Stimulated activated naive B cell treated with anti-CD40 and anti-IgM and Interleukin-4, amounts not matched to agents 10 μg/mL and 1 μg/mL and 100 μg/mL, for 72 hours (primary cell): ENCODE measurements at places on chromosomes 16 and 17.

DNA sequence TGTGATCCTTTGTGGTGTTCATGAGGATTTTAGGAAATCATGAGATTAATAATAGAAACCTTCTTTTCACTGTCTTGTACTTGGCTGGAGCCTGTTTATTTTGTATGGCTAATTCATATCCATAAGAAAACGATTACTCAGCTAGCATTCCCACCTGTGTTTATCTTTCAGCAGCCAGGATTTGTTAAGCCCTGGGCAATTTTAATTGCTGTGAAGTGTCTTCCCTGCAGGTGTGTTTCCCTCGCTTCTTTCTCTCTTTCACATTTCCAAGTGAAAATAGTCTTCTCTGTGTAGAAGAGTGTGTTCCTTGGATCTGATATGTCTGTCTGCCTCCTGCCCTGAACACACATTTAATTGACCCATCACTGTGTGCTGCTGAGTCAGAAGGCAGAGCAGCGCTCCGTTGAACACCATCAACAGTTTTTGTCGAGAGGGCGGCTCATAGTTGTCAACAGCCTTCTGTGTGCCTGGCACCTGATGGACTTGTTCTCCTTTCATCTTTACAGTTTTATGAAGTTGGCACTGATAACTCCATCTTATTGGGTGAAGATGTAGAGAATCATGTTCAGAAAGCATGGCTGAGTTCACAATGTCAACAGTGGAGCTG is 83.2 kb downstream of the SPECC1 start:
- DNase-seq = no peak

- DNase-seq = no peak
Measured at GRCh38 chr16:49698931-49699840, 156.7 kb downstream of the ZNF423 start.

DNA sequence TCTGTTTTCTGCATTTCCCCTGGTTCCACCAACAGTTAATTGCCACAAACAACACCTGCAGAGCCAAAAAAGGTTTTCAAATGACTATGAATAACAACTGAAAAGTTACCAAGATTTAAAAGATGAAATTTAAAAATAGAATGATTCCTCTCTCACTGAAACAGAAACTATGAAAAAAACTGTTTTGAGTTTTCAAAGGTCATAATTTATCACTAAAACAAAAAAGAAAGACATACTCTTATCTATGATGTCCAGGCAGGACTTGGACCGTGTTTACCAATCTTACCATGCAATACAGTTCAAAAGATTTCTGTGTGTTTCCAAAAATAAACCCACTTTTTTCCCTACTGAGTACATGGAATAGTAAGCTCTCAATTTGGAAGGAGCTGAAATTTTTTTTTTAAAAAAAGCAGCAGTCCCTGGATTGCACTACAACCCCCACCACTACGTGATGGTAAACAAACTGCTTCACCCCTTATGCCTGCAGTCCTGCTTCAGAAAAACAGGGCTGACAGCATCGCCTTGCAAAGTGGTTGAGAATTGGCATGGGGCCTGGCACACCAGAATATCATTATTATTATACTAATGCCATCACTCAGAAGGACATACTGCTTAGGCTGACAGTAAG is 8.5 kb downstream of the TXNDC11 start:
- no peak for DNase-seq

DNA sequence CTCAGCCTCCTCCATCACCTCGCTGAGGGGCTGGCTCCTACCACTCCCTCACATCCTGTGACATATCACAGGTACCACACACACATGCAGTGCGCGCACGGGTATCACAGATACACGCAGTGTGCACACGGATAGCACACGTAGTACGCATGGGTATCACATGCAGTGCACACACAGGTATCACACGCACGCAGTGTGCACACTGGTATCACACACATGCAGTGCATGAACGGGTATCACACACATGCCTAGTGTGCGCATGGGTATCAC is 30.1 kb downstream of the ACSF3 start:
- no peak for DNase-seq

GRCh38 chr17:35584061-35584460 is 3.1 kb upstream of the AP2B1 start:
- DNase-seq = no peak

- DNase-seq = no peak
Measured at GRCh38 chr17:66523378-66524200, 221.2 kb downstream of the PRKCA start.

DNA sequence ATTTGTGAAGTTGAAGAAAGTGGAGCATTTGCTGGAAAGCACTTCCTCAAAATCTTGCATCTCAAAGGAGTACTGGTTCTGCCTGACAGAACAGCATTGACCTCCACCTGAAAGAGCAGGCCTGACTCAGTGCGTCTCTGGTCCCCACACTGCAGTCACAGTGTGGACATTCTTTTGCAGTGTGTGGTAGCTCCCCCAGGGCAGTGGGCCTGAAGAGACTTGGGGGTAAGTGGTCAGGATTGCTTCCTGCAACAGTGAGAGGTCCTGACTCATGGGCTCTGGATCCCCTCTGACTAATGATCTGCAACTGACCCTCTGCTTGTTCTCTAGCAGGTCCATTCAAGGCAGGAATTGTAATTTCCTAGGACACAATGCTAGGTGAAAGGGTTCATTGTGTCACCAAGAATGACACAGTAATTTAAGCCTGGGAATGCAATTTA is 204.9 kb upstream of the KCNJ16 start:
- peak; percentile 31 for DNase-seq

DNA sequence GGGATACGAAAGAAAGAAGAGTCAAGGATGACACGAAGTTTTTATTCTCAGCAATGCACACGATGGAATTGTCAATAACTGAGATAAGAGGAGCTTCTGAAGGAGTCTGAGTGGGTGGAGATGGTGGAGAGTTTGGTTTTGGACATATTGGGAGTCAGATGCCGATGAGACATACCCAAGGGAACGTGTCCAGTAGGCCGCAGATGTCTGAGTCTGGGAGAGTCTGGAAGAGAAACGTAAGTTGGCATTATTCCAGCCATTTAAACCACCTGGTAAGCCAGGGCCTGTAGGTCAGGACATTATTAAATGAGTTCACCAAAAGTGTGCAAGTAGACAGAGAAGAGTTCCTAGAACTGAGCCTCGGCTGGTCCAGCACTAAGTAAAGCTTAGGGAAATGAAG is 478.3 kb upstream of the CDH5 start:
- no peak for DNase-seq

DNA sequence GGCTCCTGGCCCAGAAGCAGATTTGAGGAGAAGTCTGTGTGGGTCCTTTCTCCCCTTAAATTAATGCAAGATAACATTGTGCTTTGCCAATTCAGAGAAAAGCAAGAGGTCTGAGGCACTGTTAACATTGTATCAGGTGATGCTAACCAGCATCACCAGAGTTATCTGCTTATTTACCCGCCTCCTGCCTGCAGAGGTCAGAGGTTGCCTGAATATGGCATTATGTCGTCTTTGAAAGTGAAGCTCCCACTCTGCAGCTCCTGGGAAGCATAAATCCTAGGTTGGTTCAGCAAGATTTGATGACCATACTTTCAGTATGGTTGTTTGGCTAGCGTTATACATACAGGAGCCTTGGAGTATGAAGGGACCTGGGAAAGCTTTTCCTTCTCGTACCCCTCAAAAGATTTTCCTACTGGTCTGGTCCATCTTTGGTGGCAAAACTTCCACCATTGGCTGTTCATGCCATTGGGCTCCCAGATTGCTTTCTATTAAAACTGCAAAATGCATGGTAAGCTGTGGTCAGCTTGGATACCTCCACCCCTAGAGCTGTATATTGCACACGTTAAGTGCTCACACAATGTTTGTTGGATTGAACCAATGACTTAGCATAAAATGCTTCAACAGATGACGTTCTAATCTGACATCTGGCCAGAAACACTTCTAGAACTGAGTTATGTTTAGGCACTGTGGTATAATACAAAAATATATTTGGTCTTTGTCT is 24.1 kb downstream of the CHD9 start:
- no peak for DNase-seq

DNA sequence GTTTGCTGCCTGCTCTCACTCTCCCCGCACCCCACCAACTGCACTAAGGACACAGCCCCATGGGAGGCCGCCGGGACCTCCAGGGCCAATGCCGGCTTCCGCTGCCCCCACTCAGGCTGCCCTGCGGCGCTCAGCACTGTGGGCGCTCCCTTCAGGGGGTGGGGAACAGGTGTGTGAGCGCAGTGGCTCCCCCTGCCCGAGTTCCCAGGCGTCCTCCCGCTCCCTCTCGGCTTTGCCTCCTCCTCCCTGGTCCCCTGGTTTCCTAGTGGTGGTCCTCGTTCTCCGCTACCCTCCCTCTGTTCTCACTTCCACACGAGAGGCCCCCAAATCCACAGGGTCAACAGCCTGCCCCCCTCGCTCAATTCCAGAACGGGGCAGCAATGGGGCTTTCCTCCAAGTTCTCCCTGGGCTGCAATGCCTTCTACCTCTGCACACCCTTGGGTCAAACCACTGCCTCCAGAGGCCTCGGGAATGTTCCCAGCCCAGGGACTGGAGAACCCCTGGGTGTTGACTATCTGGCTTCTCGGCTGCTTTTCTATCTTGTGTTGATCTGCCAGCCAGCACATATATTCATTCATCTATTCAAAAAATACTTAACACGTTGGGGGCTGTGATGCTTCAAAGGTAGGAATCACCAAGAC is 9.9 kb downstream of the FOXJ1 start:
- no peak for DNase-seq

DNA sequence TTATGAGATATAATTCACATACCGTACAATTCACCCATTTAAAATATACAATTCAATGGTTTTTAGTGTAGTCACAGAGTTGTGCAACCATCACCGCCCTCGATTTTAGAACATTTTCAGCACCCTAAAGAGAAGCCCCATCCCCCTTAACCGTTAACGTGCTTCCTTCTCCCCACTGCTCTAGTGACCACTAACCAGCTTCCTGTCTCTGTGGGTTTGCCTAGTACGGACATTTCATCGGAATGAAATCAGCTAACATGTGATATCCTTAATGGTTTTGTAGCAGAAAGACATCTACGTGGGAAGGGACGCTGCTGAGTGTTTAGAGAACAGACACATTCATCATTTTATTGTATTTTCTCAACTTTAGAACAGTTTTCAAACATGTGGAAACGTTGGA is 80.8 kb upstream of the HSBP1 start:
- no peak for DNase-seq

DNA sequence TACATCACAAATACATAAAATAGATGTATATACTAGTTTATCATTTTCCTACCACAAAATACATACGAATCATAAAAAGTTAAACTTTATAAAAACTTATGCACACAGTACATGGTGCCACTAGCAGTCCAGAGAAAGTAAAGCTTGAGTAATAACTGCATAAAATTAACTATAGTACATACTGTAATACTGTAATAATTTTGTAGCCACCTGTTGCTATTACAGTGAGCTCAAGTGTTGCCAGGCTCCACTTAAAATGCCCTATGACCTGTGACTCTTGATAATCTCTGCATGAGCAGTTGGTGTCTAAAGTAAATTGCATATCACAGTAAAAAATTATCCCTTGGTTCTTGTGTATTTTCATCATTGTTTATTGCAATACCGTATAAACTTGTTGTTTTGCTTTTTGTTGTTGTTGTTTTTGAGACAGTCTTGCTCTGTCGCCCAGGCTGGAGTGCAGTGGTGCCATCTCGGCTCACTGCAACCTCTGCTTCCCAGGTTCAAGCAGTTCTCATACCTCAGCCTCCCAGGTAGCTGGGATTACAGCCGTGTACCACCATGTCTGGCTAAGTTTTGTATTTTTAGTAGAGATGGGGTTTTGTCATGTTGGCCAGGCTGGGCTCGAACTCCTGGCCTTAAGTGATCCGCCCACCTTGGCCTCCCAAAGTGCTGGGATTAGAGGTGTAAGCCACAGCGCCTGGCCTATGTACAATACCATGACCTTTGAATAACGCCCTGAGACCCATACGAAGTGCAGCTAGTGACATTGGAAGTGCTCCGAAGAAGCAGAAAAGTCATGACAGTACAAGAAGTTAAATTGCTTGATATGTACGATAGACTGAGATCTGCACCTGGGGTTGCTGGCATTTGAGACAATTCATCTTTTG is 6.6 kb downstream of the LUC7L3 start:
- DNase-seq = no peak

GRCh38 chr17:67121316-67121891 is 77.0 kb downstream of the CACNG1 start:
- no peak for DNase-seq

DNA sequence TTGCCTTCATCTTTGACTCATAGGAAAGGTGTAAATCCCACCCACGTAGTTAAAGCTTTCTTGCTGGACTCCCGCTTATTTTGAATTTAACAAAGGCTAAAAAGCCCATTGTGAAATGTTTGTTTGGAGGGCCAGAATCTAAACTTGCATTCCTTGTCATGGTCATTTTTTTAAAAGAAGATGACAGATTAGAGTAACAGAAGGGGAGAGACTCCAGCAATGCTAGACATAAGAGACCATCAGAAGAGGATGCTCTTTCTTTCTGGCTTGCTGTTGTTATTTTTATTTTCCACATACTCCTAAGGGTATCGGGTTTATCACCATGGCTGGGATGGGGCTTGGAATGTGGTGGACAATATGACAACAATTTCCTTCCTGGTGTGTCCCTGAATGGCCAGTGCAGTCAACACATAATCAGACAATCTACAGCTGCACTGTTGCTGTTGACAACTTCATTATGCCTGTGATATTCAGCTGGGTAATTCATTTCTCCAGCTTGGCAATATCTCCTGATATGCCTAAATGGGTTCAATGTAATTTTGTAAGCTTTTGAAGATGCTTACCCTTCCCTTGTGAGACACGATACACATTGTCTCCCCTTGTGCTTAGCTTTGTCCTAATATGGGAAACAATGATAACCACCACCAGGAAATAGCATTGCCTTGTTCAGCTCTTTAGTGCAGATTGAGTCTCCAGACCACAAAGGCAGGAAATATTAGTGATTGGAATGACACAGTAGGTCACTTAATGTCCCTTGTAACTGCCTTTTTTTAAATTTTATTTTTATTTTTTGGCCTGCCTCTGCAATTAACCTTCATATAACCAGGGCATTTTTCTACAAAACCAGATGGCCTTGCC is 164.3 kb downstream of the ANKFN1 start:
- no peak for DNase-seq

- DNase-seq = no peak
Measured at GRCh38 chr17:55436224-55437158, 14.9 kb upstream of the MMD start.

- no peak for DNase-seq
Measured at GRCh38 chr16:72938795-72939164, 109.1 kb downstream of the ZFHX3 start.

DNA sequence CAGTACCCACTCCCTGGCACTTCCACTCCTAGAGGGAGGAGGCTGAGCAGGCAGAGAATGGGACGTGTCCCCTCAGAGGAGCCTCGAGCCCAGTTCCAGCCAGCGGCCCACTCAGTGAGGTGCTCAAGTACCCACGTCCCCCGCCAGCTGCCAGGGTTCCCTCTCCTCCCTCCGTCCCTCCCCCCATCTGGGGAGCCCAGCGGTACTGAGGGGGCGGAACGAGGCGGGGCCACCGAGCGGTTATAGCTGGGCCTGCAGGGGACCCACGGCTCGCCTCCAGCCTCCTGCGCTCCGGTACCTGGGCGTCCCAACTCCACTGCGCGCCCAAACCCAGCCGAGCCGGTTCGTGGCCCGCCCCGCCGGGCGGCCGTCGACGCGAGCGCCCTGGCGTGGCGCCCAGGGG is at the start of gene NPW:
Gene NPW (plus strand): TSS at position 268 of the 403 bp plus-strand sequence.
- no peak for DNase-seq

- no peak for DNase-seq
Measured at GRCh38 chr17:3040882-3041281, 22.5 kb downstream of the OR1D5 start.

- no peak for DNase-seq
Measured at GRCh38 chr16:87790292-87791100, 24.7 kb upstream of the KLHDC4 start.
